AG04449 (cell line): ENCODE measurements at places on chromosomes 3 and 15.
A peak's percentile ranks its signal among the peaks of the same experiment; 100 is the strongest.

- no peak for DNase-seq
These were observed 781 bp downstream of the TRNT1 start for GRCh38 chr3:3127432-3128010.

GRCh38 chr3:143060906-143061305 is 58.7 kb upstream of the CHST2 start:
- DNase-seq, result no peak

- no peak for DNase-seq
These were observed 7.7 kb upstream of the OXSR1 start for GRCh38 chr3:38157595-38157994.

- no peak for DNase-seq
These were observed 1.1 kb downstream of the BAHD1 start for GRCh38 chr15:40441565-40442531.

DNA sequence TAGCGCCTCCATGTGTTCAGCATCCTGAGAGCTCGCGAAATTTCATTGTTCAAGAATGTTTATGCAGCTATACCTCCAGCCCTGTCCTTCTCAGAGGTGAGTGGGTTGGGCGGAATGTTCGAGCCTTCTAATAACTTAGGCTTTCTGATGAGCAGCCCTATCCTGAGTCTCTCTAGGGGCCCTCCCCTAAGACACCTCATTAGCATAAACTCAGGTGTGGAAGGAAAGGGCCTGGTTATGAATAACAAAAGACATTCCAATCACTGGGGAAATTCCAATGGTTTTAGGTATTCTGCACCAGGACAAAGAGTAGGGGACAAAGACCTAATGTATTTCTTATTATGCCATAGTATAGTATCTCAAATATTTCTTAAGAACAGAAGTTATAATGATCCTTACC is 138.1 kb upstream of the PDZRN3 start:
- DNase-seq, result no peak

DNA sequence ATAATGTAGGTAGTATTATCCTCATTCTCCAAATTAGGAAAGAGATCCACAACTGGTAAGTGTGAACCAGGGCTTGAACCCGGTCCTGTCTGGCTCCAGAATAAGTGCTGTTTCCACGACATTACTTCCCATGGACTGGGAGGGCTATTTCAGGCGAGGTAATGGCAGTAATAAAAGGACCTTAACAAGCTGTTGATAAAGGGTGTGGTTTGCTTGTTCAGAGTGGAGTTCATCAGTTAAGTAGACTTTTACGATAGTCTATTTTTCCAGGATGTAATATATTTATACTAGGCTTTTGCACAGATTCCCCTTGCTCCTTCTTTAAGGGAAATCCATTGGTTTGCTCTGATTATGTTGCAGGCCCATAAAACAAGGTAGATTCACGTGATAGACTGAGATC is 88.4 kb upstream of the TNFAIP8L3 start:
- DNase-seq, result no peak

GRCh38 chr15:80730926-80731325 is 35.8 kb downstream of the ABHD17C start:
- no peak for DNase-seq

DNA sequence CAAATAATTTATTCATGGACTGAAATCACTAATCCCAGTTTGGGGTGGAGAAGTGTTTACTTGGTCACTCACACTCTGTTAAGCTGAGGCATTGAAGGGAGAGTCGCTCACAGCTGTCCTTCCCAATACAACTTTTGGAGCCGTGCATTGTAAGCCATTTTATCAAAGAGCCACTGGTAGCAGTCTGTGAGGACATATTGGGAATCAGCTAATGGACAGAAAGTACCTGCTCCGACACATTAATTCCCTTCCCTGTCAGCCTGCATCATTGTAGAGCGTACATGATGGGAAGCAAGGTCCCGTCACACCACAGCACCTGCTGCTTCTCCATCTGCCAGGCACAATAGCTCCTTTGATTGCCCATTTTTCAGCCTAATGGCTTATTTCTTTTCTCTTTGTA is 643.2 kb downstream of the SQOR start:
- no peak for DNase-seq

- DNase-seq, result no peak
These were observed 10.3 kb downstream of the CX3CR1 start for GRCh38 chr3:39269528-39269927.

DNA sequence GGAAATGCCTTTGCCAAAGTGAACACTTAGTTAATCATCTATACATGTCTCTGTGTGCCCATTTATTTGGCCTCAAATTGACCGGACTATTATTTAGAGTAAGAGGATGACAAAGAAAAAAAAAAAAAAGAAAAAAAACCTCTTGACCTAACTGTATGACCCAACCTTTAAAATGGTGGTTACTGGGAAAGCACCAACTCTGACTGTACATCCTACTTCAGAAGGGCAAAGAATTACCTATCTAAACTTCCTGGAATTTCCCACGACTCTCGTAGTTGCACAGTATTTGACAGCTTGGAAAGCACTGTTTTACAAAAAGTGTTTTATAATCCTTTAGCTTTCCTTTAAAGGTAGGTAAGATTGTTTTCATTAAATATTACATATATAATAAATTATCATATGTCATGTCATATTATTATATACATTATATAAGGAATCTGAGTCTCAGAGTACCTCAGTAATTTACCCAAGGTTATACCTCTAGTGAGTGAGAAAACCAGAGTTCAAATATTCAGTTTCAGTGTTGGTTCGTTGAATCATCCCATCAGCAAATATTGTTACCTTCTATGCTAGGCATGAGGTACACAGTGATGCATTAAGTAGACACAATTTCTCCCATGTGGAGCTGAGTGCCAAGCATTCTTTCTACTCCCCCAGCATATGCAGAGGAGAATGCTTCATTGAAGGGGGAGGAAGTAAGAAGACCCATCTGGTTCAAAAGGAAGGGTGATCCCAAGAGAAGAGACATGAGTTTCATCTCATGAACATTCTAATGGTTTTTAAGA is 5.0 kb downstream of the BCL2A1 start:
- no peak for DNase-seq

GRCh38 chr3:178513546-178514380 is 22.5 kb upstream of the KCNMB2 start:
- no peak for DNase-seq

DNA sequence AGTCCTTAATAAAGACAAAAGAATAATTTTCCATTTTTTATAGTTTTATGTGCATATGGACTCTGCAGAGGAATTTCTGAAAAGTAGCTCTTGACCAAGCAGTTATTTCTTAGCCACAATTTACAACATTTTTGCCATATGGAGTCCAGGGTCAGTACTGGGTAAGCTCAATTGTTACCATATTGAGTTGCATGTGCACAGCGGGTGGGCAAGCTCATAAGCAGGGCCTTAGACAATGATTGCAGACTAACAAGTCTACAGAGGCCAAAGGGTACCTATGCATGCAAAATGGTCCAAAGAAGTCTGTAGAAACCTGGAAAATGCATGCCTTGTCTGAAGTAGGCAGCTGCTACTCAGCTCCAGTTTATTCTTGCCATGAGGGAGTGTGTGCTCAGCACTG is 19.0 kb upstream of the ARHGEF26 start:
- no peak for DNase-seq

GRCh38 chr3:108513961-108514360 is 3.6 kb upstream of the MYH15 start:
- DNase-seq, result no peak

- no peak for DNase-seq
These were observed 22.2 kb downstream of the FXR1 start for GRCh38 chr3:180934638-180935037.

DNA sequence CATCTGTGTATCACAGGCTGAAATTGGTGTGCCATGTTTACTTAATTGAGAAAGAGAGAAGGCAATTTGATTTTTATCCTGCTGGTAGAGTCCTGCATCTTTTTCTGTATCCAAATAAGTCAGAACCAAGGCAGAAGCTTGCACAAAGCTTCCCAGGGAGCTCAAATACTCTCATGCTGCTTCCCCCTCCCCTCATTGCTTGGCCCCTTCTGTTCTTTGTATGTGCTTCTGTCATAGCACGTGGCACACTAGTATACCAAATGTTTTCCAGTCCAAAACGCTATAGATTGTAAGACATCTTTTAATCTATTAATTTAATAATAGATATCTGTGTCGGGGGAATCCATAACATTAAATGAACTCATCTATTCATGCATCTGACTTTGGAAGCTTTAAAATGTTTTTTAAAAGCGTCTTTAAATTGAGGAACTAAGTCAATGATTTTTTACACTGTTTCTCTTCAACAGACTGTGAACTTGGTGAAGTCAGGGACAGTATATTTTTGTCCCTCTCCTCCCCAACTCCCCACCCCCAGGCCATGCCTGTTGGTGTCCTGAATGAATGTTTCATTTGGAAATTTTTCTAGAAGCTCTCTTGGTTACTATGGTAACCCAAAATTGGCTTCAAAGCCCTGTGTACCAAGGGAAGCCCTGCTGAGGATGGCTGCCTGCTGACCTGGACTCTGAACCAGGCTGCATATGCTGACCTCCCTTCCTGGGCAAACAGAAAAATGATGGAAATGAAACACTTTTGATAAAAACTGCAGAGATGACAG is 26.2 kb upstream of the SLC35G2 start:
- DNase-seq, result no peak

GRCh38 chr3:73419179-73419803 is 205.4 kb downstream of the PDZRN3 start:
- DNase-seq, result no peak

DNA sequence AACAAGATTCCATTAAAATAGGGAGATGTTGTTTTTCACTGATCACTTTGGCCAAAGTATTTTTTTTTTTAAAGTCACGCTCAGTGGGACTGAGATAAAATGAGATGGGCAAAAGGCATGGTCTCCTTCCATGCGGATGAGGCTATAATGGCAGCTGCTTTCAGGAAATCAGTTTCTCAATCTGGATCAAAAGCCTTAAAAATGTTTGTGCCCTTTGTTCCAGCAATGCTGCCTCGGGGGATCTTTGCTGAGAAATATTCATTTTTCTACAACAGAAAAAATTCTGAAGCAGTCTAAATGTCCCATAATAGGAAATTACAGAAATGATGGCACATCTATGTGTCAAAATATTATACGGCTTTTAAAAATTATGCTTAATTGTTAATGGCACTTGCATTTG is 97.2 kb downstream of the SMAD6 start:
- DNase-seq, result no peak

- peak; percentile 19 for DNase-seq
These were observed 36.2 kb downstream of the FAM174B start for GRCh38 chr15:92619145-92620101.

- DNase-seq, result no peak
These were observed 148.6 kb downstream of the CACNA2D3 start for GRCh38 chr3:54270816-54271526.

- DNase-seq, result no peak
These were observed 257.1 kb downstream of the OPA1 start for GRCh38 chr3:193850084-193850619.

GRCh38 chr15:42157381-42157780 is 945 bp upstream of the PLA2G4F start:
- DNase-seq, result no peak

DNA sequence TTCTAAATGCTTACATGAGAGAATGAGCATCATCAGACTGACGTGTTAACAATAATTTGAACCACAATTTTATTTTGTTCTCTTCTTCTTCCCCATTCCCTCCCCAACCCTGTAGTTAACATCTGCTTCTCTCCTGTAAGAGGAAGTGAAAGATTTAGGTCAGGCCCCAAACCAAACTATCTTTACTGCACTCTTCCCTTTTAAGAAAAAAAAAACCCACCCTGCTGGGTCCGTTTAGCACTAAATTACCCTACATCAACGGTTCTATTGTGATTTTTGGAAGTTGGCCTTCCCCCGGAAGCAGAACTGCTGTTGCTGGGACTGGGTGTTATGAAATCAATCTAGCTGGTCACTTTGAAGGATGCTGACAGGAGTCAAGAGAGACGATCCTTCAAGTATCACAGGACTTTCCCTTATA is 49.4 kb downstream of the NFKBIZ start:
- no peak for DNase-seq

DNA sequence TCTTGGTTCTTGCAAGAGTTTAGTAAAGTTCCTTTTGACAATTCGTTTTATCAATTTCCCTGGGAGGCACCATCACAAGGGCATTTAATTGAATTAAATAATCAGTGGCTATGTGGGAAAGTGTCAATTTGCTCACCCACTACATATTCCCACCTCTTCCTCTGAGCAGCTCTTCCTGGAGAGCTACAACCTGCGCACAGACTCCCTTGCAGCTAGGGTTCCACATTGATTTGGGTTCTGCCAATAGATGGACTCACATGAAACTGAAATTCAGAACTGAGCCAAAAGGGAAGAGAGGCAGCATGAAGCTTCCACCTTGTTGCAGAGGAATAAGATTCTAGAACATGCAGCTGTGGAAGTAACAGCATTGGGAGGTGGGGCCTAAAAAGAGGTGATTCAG is 94.8 kb downstream of the TLE3 start:
- DNase-seq, result no peak

DNA sequence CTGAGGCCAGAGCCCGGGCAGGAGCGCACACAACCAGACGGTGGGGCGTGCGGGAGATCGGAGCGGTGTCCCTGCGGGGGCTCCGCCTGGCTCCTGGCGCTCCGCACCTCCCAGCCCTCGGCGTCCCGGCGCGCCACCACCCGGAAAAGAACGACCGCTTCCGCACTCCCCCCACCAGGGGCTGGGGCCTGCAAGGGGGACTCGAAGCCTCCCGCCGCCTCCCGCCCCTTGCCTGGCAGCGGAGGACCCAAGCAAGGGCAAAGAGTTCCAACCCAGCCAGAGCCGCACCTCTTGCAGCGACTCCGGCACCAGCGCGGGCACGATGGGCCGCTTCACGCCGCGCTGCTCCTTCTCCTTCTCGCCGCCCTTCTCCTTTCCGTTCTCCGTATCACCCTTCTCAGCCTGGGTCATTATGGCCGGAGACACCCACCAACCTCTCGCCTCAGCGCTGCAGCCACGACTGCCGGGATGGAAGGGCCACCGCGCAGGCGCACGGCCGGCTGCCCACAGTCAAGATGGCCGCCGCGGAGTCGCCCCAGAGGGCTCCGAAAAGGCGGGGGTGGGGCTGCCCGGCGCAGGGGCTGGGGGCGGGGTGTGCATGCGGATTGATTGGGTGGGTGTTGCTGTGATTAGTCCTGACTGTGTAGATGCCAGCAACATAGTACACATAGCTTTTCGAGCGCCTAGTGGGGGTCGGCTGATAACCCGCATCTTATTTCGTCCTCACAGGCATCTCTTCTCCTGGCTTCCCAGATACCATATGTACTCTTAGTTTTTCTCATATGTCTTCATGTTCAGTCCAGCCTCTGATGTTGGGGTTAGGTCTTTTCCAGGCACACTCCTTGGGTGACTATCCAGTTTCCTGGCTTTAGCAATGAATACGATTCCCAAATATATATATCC is at the start of gene ACTR8:
TSS of gene ACTR8 (minus strand) at position 462 of the 903 bp plus-strand sequence. CDS start at position 411, 51 bp downstream.
- no peak for DNase-seq

GRCh38 chr3:168511428-168512014 is 415.8 kb upstream of the GOLIM4 start:
- no peak for DNase-seq

- DNase-seq, result no peak
These were observed 245.0 kb downstream of the KLF13 start for GRCh38 chr15:31571676-31572075.

GRCh38 chr15:26890988-26891387 is 24.1 kb downstream of the GABRA5 start:
- no peak for DNase-seq
